Stimulated activated CD4-positive, alpha-beta T cell treated with anti-CD3 and anti-CD28 coated beads, Interleukin-1b, Interleukin-23, amount 100 ng/mL, for 24 hours (primary cell): ENCODE measurements at places on chromosomes 1 and 21.

DNA sequence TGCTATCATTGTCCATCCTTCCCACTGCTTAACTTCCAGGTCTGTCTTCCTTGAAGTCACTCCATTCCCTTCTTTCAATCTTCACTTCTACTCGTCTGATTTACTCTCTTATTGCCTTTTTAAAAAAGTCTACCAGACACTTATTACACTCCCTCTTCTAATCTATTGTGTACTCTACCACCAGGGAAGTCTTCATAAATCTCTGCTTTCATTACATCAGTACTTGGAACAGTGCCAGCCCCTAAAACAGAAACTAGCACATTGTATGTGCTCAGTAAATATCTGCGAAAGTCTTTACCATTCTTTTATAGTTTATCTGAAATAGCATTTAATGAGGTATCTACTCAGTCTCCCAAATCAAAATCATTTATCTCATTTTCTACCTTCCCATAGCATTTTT lies 236.4 kb downstream of the USH2A start:
- no peak for DNase-seq

DNA sequence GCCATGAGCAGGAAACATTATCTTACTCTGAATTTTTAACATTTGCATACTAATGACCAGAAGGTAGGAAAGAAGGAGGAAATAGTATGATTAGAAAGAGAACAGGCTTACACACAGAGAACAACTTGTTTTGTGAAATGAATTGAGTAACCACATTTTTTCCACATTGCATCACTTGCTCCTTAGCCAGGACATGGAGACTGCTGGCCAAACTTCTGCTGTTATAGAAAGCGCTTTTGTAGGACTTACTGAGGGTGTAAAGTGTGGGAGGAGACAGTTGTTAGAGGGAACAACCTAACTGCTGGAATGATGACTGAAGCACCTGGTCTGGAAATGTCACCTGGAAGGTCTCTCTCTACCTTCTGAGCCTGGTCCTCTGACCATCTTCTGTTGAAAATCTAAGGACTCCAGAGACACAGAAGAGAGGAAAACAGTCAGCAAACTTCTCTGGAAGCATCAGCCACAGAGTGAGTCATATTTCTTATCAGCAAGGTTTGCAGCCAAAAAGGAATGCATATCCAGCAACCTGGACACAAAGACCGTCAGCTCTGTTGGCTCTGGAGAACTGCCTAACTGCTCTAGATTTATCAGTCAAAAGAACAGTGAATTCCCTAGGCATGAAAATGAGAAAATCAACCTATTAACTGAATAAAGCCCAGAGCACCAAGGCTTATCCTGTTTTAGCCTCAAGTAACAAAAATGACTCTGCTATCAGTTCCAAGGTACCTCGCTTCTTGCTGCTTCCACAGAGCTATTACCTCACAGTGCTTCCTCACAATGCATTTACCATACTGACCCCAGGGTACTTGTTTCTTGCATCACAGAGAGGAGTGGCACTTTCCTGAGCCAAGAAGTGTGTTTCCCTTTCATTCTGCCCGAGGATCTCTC lies 88.0 kb upstream of the SLFNL1 start:
- DNase-seq = no peak

GRCh38 chr1:216905137-216905536 lies 181.9 kb upstream of the ESRRG start:
- no peak for DNase-seq

GRCh38 chr1:19079541-19080472 lies 123.3 kb upstream of the IFFO2 start:
- no peak for DNase-seq

GRCh38 chr1:23793018-23793781 lies 2.3 kb downstream of the LYPLA2 start:
- no peak for DNase-seq

- DNase-seq = no peak
Observed at GRCh38 chr21:45534636-45535331, 7.5 kb downstream of the SLC19A1 start.

- no peak for DNase-seq
Observed at GRCh38 chr1:154420961-154421924, 16.1 kb downstream of the IL6R start.

DNA sequence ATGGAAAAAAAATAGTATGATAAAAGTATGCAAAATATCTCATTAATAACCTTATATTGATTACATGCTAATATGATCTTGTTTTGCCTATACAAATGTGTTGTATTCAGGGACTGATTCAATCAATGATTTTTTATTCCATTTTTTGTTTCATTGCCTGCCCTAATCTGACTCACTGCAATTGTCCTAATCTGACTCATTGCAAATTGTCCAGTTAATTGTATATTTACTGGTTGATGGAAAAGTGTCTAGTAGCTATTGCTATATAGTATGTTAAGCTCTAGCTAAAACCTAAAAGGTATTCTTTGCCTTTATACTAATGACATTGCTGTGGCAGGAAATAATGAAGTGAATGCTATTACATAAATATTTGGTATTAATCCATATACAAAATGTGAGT lies 728.9 kb upstream of the ZP4 start:
- no peak for DNase-seq
